Activated T-helper 9 cell treated with anti-CD3 and anti-CD28 coated beads, Interleukin-2, amount 50 U/mL, for 16 hours (primary cell): ENCODE measurements at places on chromosomes 4 and X.

DNA sequence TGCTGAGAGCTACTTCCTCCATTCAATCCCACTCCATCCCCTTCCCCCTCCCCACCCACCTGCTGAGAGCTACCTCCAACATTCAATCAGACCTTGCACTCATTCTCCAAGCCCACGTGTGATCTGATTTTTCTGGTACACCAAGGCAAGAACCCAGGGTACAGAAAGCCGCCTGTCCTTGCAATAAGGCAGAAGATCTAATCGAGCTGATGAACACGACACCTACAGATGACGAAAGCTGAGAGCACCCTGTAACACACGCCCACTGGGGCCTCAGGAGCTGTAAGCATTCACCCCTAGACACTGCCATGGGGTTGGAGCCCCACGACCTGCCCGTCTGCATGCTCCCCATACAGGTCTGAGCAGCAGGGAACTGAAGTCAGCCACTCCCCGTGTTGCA is 58.3 kb downstream of the TRIML1 start:
- DNase-seq = no peak

DNA sequence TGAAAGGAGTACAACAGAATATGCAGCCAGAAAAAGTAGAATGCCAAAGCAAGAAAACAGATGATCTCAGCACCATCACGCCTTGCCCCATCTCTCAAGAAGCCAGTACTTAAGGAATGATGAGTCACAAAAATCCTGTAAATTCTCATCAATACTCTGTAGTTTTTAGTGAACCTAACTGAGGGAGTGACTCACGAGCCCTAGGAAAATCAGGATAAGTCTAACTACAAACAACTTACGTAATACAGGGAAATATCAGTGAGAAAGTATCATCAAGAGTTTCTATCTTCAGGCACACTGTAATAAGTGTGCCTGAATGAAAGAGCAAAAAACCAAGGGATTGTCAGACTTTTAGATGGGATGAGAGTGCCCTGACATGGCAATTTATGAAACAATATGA is 644.4 kb downstream of the STPG2 start:
- DNase-seq = no peak

DNA sequence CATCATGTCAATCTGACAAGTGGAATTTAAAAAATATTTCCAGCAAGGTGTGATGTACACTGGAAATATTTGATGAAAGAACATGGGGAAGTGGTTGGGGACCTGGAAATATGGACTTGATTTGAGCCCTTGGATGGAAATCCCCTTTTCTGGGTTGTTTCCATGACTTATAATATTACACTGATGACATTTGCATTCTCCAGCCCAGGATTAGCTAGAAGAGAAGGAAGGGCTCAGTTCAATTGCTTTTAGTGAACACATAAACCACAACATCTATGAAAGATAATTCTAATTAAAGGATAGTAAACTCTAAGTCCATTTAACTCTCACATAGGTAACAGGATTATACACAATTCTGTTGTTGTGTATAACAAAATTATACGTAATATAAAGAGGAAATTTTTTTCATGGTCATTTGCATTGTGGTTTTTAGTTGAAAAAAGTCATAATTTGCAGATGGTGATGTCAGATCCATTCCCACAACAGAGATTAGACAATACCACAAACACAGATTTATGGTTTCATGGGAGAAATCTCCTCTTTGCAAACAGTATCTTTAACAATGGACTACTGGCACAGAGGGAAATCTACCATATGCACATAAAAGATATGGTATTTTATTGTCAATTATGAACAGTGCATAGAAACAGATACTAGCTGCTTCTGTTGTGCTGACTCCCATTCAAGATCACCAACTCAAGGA is 126.5 kb downstream of the DKK2 start:
- DNase-seq = no peak

GRCh38 chr4:133484287-133484686 is 335.2 kb downstream of the PCDH10 start:
- no peak for DNase-seq

- DNase-seq = no peak
Observed at GRCh38 chr4:19026281-19026680, 1004.7 kb upstream of the LCORL start.
